ENCODE measurements at places on chromosomes 7 and 10.

GRCh38 chr7:112300831-112301407, 94.4 kb downstream of the ZNF277 start:
- no peak for DNase-seq

- DNase-seq: no peak
Observed at GRCh38 chr10:99941942-99942820, 67.6 kb downstream of the DNMBP start.

DNA sequence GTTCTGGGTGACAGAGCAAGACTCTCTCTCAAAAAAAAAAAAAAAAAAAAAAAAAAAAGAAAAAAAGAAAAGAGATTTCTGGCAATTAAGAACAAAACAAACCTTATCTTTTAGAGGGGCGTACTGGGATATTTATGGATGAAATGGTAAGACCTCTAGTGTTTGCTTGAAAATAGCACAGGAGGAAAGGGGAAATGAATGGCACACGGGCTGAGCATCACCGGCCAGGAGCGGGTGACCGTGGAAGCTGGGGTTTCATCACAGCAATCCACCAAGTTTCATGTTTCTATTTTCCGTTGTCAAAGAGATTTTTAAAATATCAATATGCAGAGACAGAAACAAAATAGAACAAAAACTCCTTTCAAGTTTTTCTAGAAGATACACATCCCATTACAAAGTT, 105.6 kb downstream of the SVIL start:
- no peak for DNase-seq

- DNase-seq: no peak
Observed at GRCh38 chr10:112442063-112442462, 4.7 kb downstream of the ZDHHC6 start.

DNA sequence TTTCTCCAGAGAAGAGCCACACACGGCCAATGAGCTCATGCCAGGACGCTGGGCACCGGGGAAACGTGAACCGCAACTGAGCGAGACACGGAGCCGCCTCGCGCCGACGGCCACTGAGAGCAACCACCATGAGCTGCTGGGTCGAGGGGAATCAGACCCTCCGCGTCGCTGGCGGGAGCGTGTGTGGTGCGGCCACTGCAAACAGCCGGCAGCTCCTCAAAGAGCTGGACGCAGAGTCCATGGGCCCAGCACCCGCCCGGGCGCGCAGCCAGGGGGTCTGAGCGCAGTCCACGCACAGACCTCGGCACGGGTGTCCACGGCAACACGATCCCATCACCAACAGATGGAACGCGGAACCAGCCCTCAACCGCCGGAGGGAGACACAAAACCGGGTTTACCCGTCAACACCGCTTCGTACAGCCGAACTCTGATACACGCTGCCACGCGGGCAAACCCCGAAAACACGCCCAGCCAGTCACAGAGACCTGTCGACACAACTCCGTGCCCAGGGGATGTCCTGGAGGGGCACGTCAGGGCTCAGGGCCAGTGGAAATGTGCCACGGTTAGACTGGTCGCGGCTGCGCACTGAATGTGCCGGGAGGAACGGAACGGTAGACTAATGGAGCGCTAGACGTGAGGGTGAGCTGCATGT, 147.1 kb downstream of the ELFN1 start:
- DNase-seq: no peak

DNA sequence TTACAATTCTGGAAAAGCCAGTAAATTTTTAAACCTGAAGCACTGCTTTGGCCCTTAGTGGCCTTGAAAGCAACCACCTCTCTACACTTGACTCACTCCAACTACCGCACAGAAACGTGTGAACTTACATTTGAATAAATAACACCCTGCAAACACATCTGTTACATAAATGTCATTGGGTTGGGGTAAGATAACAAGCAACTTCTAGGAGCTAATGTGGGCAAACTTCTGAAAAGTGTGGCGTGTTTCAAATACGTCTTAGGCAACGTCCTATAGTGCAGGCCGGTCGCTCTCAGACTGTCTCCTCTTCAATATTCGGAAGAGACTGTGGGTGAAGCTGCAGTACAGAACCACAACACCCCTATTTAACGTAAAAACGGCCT, 474 bp downstream of the ORC5 start:
- no peak for DNase-seq
